GM19239 (cell line): ENCODE measurements at places on chromosomes 6 and 20.

DNA sequence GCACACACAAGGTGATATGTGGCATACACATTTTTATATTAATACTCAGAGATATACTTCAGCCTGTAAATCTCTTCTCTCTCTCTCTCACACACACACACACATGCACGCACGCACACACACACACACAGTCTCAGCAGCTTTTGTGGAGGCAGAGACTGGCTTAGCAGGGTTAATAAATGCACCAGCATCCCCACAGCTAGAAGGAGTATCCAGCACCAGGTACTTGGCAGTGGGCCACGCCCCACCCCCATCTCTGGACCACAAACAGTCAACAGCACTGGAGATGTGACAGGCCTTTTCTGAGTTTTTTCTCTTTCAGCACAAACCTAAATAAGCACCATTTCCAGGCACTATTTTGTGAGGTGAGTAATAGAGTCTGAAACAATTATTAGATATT is 47.3 kb upstream of the LRFN2 start:
- no peak for DNase-seq

GRCh38 chr20:63116412-63117106 is 99.4 kb downstream of the YTHDF1 start:
- no peak for DNase-seq

DNA sequence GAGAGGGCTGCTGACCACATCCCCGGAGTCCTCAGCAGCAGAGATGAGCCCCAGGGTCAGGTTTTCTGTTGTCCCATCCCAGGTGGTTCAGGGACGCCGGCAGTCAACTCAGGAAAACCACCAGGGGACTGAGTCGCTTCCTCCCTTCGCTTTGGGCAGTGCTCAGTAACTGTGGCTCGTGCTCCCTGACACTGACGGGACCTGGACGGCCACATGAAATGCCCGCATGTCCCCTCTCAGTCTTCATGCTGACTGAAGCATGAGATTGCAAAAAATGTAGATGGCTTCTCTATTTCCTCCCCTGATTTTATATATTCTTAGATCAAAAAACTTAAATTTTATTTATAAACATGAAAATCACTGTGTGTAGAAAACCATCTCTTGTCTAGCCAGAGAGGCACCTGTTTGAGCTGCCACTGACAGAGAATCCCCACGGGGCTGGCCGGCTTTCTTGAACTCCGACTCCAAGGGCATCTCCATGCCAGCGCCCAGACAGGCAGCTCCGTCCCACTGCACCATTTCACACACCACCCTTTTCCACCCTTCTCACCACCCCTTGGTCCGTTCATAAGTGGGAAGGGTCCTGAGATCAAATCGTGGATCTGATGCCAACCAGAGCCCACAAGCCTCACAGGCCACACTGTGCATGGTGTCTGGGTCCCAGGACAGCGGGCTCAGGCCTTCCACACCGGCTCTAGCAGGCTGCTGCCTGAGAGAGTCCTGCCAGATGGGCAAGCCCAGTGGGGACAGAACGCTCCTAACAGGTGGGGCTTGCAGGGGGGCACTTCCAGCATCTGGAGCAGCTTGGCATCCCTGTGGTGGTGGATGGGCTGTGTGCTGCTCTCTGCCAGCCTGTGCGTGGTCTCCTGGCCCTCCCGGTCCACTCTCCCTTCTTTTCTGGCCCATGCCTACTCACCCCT is 98.2 kb downstream of the SMOC2 start:
- DNase-seq: no peak

DNA sequence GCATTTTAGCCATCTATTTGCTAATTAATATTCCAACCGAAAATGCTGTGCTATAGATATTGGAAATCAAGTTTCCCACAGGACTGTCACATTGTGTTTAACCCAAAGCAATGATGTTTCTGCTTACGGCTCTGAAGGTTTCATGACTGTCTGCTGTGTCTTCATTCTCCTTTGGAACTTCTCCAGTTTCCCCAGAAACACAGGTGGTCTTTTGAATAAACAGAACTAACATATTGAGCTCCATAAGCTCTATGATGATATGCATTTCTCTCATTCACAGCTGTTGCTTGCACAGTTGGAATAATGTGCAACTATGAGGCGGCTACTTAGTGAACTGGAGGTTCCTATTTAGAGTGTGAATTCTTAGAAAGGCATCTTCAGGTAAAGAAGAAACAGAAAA is 266.0 kb upstream of the ID4 start:
- no peak for DNase-seq

DNA sequence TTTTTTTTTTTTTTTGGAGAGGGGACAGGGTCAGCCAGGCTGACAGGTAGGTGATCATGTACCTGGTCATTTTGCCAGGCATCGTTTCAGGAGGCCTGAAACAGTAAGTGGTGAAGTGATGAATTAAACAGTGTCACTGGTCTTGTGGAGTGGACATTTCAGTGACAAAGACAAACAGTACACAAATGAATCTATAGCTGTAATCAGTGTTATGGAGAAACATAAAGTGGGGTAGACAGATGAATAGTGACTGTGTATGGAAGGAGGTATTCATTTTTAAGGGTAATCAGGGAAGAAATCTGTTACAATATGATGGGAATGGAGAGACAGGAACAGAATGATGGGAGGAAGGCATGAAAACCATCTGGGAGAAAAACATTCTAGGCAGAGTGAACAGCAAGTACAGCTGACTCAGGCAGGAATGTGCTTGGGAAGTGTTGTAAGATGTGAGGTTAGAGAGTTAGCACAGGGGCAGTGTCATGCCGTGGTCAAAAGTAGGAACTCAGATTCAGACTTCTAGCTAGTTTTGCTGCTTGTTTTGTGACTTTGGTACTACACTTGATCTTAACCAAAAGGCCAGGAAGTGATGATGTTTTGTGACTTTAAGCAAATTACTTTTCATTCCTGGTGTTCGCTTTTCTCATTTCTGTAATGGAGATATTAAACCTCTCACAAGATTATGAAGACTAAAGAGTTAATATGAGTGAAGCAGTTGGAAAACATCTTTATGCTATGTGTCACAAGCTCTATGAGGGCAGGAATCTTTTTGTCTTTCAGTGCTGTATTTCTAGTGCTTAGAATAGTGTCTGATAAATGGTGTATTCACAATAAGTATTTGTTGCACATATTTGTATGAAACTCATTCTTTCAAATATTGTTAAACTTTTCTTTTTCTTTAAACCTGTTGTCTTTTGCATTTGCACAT is 43.4 kb downstream of the QKI start:
- DNase-seq: no peak

- no peak for DNase-seq
Measured at GRCh38 chr20:43584448-43585136, 6.1 kb upstream of the IFT52 start.
